ENCODE measurements at places on chromosomes 16 and 17.

DNA sequence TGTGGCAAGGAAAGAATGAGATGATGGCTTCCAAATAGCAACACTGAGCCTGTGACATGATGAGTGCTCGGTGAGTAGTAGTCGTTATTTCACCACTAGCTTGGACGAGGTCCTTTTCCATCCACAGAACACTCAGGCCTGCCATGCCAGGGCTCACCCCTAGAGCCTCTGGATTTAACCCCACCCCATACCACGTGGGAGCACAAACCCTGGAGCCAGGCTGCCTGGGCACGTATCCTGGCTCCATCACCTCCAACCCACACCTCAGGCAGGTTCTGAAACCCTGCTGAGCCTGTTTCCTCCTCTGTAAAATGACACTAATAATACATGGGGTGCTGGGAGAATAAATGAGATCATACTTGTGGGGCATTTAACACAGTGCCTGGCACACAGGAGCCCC, 192.4 kb downstream of the KATNIP start:
- DNase-seq = no peak

DNA sequence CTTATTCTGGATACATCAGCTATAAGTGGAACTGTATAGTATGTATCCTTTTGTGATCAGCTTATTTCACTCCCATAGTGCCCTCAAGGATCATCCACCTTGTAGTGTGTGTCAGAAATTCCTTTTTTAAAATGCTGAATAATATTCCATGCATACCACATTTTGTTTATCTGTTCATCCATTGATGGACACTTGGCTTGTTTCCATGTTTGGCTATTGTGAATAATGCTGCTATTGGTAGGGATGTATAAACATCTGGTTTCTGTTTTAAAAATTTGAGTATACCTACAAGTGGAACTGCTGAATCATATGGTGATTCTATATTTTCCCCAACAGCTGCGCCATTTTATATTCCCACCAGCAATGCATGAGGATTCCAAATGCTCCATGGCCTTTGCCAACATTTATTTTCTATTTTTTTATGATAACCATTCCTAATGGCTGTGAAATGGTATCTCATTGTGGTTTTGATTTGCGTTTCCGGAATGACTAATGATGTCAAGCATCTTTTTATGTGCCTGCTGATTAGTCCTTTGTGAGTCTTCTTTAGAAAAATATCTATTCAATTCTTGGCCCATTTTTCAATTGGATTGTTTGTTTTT, 11.6 kb downstream of the RCVRN start:
- DNase-seq = no peak

GRCh38 chr16:66367968-66368891, 1.7 kb downstream of the CDH5 start:
- DNase-seq = no peak

GRCh38 chr16:55706739-55707384, 51.1 kb downstream of the SLC6A2 start:
- no peak for DNase-seq

DNA sequence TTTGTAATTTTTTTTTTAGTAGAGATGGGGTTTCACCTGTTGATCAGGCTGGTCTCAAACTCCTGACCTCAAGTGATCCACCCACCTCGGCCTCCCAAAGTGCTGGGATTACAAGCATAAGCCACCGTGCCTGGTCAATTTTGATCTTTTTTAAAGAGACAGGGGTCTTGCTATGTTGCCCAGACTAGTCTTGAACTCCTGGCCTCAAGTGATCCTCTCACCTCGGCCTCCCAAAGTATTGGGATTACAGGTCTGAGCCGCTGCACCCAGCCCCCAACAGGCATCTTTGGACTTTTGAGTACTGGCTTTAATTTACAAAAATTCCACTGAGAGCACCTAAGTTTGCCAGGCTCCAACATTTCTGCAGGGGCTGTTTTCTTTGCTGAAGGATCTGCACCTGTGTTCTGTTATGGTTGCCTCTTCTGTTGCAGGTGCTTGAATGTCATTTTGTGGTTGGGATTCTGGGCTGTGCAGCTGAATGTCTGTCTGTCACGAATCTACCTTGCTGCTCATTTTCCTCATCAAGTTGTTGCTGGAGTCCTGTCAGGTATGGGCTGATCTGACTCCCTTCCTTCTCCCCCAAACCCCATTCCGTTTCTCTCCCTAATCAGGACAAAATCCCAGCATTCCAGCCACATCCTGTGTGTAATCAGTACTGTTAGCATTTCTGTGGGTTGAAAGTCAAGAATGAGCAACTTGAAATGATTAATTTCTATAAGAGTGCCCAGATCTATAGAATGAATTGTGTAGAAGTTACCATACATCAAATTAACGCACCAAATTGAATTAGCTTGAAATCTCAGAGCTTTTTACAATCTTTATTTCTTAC, 8.5 kb downstream of the G6PC1 start:
- DNase-seq = no peak

DNA sequence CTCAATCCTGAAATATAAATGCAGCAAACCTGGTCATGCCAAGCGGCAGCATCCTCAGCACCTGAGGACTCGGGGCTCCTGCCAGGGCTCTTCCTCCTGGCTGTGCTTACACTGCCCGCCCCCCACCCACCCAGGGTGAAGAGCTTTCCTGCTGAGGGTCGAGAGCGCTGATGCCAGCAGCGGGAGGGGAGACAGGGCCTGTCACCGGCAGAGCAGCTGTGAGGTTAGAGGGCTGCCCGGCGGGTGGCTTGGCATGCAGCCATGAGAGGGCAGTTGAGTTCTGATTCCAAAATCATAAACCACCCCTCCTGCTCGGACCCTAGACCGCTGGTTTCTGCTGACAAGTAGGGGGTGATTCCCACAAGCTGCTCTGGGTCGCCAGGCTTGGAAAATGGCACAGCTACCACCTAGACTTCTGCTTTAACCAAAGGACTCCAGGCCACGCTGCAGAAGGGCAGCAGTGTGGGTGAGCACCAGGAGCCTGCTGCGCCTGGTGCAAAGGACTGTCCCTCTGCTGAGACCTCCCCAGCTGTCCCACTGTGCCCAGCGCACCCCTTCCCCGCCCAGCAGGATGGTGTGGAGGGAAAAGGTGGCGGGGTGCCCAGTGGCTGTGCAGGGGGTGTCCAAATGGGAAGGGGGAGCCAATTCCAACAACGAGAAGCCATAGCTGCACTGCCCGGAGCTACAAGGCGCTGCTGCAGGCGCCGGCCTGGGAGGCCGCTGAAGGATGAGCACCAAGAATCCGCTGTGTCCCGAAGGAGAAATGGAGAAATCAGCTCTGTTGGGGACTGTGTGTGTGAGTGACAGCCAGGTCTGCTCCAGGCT, 26.6 kb downstream of the MXRA7 start:
- DNase-seq = no peak

GRCh38 chr16:9953908-9954570, 228.2 kb downstream of the GRIN2A start:
- DNase-seq = no peak

GRCh38 chr17:80892900-80893603, 98.6 kb upstream of the CHMP6 start:
- no peak for DNase-seq

- peak; percentile 62 for DNase-seq
Measured at GRCh38 chr17:78130437-78131101, at the start of gene TMC8. Gene TMC8, plus strand, starts transcription at chr17:78130771. Its CDS starts 818 bp downstream, at chr17:78131589.

- peak; percentile 94 for DNase-seq
Measured at GRCh38 chr17:20155258-20156195, 146.4 kb downstream of the SPECC1 start.

DNA sequence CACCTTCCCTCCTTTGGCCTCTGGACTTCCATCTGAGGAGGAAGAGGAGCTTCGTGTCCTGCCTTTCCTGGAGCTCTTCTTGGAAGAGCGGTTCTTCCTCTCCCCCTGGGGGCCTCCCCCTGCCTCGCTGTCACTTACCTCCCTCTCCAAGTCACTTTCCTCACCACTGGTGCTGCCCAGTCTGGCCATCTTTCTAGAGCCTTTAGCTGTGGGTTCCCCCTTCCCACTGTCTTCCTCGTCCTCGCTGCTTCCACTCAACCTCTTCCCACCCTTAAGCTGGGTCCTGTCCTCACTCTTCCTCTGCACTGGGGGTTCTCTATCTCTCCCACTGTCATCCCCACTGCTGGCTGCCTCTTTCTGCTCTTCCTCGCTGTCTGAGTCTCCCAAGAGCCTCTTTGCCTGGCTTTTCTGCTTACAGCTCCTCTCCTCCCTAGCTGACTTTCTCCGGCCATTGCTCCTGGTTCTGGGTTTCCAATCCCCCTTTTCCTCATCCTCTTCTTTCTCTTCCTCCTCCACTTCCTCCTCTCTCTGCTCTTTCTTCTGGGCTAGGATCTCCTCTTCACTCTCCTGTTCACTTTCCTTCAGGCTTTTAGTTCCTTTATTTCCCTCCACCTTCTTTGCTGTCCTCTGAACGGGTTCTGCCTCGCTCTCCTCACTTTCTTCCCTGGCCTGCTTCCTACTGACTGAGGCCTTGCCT, 1.4 kb downstream of the HIRIP3 start:
- DNase-seq = no peak

DNA sequence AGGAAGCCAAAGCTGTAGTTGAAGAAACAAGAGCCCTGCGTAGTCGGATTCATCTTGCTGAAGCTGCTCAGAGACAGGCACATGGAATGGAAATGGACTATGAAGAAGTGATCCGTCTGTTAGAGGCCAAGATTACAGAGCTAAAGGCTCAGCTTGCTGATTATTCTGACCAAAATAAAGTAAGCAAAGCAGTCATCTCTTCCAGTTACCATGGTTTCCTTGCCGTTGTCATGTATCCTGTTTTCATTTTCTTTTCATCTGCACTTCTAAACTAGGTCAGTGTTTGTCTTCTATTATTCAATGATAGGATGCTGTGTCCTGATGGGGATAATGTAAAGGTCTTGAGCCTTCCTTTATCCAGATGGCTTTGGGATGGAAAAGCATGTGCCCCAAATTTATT, 104.3 kb downstream of the STXBP4 start:
- no peak for DNase-seq

DNA sequence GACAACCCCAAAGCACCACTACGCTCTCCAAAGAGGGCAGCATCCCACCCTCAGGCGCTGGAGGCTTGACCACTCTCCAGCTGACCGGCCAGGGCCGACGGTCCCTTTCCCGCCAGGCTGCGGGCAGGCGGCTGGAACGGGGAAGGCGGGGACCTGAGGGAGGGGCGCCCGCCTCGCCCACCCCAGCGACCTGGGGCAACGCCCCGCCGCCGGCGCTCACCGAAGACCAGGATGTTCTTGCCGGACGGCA, 431 bp downstream of the DYNC1LI2 start:
- no peak for DNase-seq

- no peak for DNase-seq
Measured at GRCh38 chr16:54482892-54483574, 196.4 kb upstream of the IRX3 start.

DNA sequence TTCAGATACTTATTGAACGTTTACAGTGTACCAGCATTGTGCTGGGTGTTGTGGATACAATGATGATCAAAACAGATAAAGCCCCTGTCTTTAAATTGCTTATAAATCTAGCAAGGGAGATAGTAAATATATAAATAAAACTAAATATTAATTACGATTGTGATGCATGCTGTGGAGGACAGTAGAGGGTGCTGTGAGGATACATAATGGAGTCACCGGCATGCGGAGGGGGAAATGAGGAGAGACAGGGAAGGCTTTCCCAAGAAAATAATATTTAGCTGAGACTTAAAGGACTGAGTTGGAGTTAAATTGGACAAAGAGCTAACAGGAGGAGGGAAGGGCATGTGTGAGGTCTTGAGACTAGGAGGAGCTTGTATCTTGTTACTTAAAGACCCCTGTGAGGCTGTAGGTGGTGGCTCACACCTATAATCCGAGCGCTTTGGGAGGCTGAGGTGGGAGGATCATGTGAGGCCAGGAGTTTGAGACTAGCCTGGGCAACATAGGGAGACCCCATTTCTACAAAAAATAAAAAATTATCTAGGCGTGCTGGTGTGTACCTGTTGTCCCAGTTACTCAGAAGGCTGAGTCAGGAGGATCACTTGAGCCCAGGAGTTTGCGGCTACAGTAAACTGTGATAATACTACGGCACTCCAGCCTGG, 2.4 kb downstream of the DHRS7B start:
- no peak for DNase-seq

- DNase-seq = no peak
Measured at GRCh38 chr16:7218936-7219335, 113.7 kb upstream of the RBFOX1 start.

DNA sequence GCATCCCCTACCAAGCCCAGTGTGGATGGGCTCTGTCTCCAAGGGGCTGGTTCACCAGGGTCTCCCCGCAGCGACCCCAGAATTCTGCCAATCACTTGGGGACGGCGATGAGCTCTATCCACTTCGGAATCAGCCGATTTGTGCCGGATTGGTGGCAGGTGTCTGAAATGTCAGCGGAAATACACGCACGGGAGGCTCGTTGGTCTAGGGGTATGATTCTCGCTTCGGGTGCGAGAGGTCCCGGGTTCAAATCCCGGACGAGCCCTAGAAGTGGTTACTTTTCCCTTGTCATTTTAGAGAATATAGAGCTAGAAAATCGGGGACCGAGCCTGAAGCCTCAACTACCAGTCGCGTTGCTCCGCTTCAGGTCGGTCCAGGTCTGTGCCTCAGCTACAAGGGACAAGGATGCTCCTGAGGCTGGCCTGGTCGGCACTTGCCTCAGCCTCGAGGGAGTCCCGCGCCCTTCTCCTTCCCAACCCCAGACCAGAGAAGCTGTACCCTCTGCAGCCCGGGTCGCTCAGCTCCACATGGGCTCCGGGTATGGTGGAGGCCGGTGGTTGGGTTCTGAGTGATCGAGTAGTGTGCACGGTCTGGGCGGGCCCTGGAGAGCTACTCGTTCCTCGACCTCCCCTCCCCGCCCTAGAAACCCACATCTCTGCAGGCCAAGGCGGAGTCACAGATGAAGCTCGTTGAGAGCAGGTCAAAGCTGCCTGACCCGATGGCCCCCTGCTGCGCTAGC, 16.0 kb upstream of the OR1F1 start:
- DNase-seq = no peak

DNA sequence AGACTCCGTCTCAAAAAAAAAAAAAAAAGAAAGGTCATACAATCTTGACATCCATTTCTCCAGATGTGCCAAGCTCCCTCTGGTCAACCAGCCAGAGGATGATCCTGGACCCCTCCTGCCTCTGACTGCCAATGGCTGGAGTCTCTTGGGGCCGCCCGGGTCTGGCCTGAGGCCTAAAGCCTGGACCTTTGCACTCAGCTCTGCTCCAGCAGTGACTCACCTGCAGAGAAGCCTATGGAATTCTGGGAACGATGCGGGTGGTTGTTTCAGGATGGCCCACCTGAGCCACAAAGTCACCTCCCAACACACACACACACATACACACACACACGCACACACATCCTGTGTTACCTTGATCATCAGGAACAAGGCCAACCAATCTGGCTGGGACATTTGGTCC, 64.0 kb upstream of the DNAH17 start:
- DNase-seq = no peak

Data from activated T-cell treated with anti-CD3 and anti-CD28 coated beads for 1 hour (primary cell).